ENCODE measurements at places on chromosomes 12 and 14. TPM values are rescaled to one million over a fixed set of nuclear protein-coding genes. Genes with fewer than 3 reads are reported as not detected.

MYH6 gene
- total RNA-seq = not detected

C14orf132 gene
- 1.0 TPM for total RNA-seq

STON2 gene
- 25.9 TPM for total RNA-seq

CCDC198 gene
- total RNA-seq = not detected

POU6F1 gene
- total RNA-seq = 5.5 TPM

TGFB3 gene
- total RNA-seq = 2.9 TPM

TPPP2 gene
- total RNA-seq = not detected

FAM90A1 gene
- total RNA-seq = not detected

GLT8D2 gene
- not detected for total RNA-seq

KRT73 gene
- 21.4 TPM for total RNA-seq

KLHDC1 gene
- total RNA-seq = 14.9 TPM

C14orf39 gene
- not detected for total RNA-seq

DEGS2 gene
- total RNA-seq = 0.21 TPM

LRRIQ1 gene
- total RNA-seq = 0.52 TPM

TSPAN19 gene
- total RNA-seq = not detected

LMO3 gene
- total RNA-seq = not detected

KRT3 gene
- total RNA-seq = not detected

KCNC2 gene
- total RNA-seq = not detected

SCN8A gene
- 0.21 TPM for total RNA-seq

BICDL1 gene
- 60.9 TPM for total RNA-seq

POTEM gene
- total RNA-seq = not detected

DAO gene
- total RNA-seq = not detected

CD163 gene
- 13.1 TPM for total RNA-seq

LGR5 gene
- not detected for total RNA-seq

All from mononuclear cell (primary cell).